ENCODE measurements at places on chromosomes 5 and 9. TPM values are rescaled to one million over a fixed set of nuclear protein-coding genes. Genes with fewer than 3 reads are reported as not detected.

HTR4 gene
- total RNA-seq = 0.29 TPM

DNA sequence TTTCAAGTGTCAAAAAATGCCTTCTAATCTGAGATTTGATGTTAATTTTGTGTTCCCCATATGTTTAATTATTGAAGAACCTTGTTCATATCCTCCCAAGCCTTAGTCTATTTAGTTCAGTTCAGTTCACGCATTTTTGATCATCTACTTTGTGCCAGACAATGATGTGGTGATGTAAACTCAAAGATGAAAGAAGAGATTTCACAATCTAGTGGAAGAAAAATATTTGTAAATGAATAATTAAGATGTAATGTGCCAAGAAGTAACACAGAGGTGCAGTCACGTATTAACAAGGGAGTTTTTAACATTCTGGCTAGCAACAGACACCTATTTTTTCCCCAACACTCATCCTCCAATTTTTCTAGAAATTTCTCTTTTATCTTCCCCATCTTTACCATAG, 22.1 kb upstream of the KIF2A start:
- no peak for DNase-seq

DNA sequence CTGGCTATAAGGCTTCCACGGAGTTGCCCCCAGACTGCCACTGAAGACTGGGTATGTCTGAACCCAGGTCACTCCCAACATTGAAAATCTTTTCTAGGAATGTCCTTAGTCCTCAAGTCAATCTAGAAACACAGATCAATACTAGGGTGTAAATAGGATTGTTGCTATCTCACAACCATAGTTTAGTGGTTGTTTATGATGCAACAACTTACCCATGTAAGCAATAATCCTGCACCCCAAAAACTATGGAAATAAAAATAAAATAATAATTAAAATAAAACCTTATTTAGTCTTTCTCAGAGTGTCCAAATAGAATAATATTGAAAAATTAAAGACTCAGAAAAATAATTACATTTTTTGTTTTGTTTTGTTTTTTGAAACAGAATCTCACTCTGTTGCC, 66.3 kb upstream of the FUBP3 start:
- no peak for DNase-seq

GRCh38 chr5:125219710-125220109, 473.3 kb upstream of the ZNF608 start:
- no peak for DNase-seq

GRCh38 chr9:96318921-96319565, 17.1 kb upstream of the HSD17B3 start:
- DNase-seq = no peak

DNA sequence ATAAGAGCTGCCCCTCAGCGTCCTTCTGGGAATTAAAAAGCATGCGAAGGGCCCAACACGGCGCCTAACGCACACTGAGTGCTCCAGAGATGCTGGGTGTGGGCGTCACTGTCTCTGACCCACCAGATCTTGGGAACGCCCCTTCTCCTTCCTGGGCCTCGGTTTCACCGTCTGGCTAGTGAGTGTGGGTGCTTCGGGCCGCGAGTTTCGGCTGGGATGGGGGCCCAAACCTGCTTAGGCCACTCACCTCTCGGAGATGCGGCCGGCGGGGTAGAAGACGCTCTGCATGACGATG, 3.7 kb downstream of the PIP5KL1 start:
- no peak for DNase-seq

DNA sequence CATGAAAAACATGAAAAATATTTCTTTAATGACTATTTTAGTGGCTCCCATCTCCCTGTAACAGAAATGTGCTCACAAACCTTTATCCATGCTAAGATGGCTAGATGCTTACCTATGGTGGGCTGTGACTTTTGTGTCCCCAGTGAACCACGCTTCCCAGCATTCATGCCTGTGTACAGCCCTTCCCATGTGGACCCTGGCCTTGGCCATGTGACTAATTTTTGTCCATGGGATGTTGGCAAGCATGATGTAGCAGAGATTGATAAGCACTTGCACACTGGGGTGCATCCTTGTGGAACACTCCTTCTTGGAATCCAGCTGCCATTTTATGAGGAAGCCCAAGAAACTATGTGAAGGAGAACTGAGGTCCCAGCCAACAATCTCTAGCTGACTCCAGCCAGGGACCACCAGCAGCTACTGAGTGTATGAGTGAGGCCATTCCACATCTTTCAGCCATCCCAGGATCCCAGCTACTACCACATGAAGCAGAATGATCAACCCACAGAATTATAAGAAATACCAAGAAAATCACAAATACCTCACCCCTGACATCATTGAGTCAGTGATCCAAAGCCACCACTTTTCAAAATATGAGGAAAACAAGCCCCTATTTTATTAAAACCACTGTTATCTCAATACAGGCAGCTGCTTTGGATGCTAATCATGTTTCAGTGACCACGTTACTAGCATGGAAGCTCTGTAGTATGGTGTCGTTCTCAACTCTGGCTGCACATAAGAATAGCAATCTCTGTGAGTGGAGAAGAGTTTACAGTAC, 16.1 kb upstream of the RAI14 start:
- no peak for DNase-seq

ACOT12 gene
- 0.74 TPM for total RNA-seq

GRCh38 chr9:127277770-127278169, 13.2 kb downstream of the GARNL3 start:
- no peak for DNase-seq

NIPSNAP3A gene
- total RNA-seq = 17.1 TPM

GALNT12 gene
- 25.8 TPM for total RNA-seq

DNA sequence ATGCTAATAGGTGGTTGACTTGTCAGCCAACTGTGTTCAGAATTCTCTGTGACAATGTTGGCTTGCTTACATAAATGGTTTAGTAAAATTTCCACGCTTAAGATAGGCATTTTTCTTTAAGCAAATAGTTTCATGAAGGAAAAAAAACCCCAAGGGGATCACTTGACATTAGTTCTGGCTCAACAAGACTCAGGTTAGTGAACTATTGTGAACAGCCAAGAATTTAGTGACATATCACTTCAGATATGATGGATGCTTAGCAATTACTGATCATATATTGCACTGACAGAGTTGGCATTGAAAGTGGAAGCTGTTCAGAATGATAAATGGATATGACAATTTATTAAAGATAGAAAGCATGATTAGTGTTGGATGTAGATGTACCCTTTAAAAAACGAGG, 218.5 kb downstream of the TMEM232 start:
- no peak for DNase-seq

DNA sequence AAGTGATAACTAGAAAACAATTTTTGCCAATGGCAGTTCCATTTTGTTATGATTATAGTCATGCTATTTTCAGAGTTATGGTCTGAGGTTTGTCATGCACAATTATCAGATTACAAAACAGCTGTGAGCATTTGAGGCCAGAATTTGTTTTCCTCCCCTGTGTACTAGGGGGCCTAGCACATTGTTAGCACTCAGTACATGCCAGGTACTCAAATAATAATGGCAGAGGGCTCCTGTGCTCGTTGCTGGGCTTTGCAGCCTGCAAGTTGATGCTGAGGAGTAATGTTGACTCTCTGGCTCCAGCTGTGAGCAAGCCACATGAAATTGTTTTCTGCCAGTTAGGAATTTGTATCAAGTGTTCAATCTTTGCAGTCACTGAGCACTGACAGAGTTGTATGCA, 6.9 kb downstream of the DNAI1 start:
- DNase-seq = no peak

- no peak for DNase-seq
Observed at GRCh38 chr9:84781931-84782866, 112.7 kb downstream of the NTRK2 start.

- no peak for DNase-seq
Observed at GRCh38 chr5:107275333-107275732, 395.4 kb downstream of the EFNA5 start.

GRCh38 chr5:106303911-106304310, 1366.8 kb downstream of the EFNA5 start:
- DNase-seq = no peak

SLC6A19 gene
- total RNA-seq = 22.2 TPM

NMUR2 gene
- 0.80 TPM for total RNA-seq

LHX3 gene
- 0.10 TPM for total RNA-seq

GRCh38 chr9:71783120-71783523, 14.8 kb upstream of the CEMIP2 start:
- no peak for DNase-seq

GRCh38 chr5:139882316-139882715, 86.7 kb downstream of the PSD2 start:
- no peak for DNase-seq

DNA sequence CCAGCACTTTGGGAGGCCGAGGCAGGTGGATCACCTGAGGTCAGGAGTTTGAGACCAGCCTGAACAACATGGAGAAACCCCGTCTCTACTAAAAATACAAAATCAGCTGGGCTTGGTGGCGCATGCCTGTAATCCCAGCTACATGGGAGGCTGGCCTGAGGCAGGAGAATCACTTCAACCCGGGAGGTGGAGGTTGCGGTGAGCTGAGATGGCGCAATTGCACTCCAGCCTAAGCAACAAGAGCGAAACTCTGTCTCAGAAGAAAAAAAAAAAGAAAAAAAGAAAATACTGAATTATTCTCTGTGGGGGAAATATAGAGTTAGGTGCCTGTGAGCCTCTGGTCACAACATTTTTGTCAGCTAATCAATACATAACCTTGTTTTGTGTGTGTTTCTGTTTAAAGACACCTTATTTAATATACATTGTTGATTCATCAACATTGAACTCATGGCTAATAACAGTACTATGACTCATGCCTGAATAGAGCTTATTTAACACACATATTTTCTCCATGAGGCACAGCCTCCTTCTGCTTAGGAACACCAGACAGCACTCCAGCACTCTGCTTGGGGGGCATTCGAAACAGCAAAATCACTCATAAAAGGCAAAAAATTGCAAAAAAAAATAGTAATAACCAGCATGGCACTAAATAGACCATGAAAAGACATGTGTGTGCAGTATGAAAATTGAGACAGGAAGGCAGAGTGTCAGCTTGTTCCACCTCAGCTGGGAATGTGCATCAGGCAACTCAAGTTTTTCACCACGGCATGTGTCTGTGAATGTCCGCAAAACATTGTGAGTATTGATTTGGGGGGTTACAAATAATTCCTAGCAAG, at the start of gene IL31RA:
TSS of gene IL31RA (plus strand) at position 519 of the 836 bp plus-strand sequence. CDS start at position 733, 214 bp downstream.
- DNase-seq = no peak

DNA sequence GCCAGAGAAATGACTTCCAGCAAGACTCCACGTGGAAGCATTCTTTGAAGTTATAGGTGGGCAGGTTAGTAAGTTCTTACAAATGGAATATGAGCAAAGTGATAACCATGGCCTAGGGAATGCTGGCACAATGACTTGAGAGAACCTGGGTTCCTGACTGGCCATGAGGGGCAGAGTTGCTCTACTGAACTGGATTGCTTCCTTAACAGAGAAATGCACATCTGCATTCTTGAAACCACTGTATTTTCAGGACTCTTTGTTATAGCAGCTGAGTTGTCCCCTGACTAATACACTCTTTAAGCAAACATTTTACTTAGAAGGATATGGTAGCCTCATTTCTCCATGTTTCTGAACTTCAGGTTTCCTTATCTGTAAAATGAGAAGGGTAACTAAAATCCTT, 108.3 kb upstream of the GNA14 start:
- no peak for DNase-seq

GRCh38 chr5:40653221-40654022, 26.3 kb upstream of the PTGER4 start:
- DNase-seq = no peak

- DNase-seq = no peak
Observed at GRCh38 chr5:76690704-76691466, 25.0 kb upstream of the F2R start.

Data from type B pancreatic cell (in vitro differentiated cells).